ENCODE measurements at places on chromosomes 6 and 20. TPM values are rescaled to one million over a fixed set of nuclear protein-coding genes. Genes with fewer than 3 reads are reported as not detected.

The PRICKLE4 gene
- total RNA-seq, result 0.86 TPM

The HLA-DRB1 gene
- not detected for total RNA-seq

The ENPP1 gene
- total RNA-seq, result 6.0 TPM

The TMEM14C gene
- 120 TPM for total RNA-seq

The KHDC1L gene
- 0.43 TPM for total RNA-seq

The R3HDML gene
- total RNA-seq, result not detected

The LBP gene
- total RNA-seq, result not detected

The MATN4 gene
- total RNA-seq, result not detected

The SLC26A8 gene
- total RNA-seq, result not detected

The THEMIS gene
- under 0.01 TPM for total RNA-seq

The RIMS4 gene
- under 0.01 TPM for total RNA-seq

The MYO6 gene
- total RNA-seq, result 15.1 TPM

The PSORS1C1 gene
- total RNA-seq, result 3.0 TPM

The MDC1 gene
- total RNA-seq, result 4.7 TPM

DNA sequence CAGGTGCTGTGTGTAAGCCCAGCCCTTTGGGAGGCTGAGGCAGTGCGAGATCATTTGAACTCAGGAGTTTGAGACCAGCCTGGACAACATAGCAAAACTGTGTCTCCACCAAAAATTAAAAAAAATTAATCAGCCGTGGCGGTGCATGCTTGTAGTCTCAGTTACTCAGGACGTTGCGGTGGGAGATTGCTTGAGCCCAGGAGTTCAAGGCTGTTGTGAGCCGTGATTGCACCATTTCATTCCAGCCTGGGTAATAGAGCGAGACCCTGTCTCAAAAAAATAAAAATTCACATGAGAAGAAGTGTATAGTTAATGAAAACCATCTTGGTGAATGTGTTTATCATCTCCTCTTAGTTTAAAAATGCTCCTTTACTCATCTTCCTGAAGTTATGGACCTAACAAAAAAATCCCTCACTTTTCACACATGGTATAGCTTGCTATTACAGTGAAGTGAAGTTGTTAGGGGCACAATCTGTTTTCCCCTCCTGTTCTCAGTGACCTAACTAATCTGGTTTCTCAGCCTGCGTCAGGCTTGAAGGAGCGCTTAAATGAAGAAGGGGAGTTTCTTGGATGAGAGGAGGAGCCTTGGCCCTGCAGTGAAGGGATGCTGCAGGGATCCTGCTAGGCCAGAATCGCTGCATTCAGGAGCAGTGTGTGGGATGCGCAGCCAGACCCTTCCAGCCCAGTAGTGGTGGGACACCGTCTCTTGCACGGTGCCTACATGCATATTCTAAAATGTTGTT is 45.3 kb downstream of the JARID2 start:
- no peak for DNase-seq

GRCh38 chr6:137044366-137045221 is at the start of gene IL20RA:
Gene IL20RA, minus strand, starts transcription at chr6:137044965. Its CDS starts 237 bp downstream, at chr6:137044728.
- peak; percentile 4 for DNase-seq

DNA sequence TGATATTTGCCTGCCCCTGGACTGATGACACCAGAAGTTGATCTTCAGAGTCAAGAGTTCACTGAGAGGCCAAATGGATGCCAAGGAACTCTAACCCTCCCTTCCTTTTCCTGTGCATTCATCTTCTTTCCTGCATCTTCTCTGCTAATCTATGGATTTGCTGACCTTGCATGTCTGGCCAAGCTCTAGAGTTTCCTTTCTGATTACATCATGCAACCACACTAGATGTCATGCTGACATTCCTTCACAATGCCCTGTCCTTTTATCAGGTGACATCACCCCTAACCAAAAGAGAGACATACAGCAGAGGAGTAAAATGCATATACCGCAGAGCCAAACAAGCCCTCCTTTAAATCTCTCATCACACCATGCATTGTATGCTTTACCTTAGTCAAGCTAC is 487.6 kb downstream of the TFAP2A start:
- DNase-seq, result no peak

GRCh38 chr20:31485450-31486339 is 10.6 kb downstream of the REM1 start:
- DNase-seq, result peak; percentile 25

DNA sequence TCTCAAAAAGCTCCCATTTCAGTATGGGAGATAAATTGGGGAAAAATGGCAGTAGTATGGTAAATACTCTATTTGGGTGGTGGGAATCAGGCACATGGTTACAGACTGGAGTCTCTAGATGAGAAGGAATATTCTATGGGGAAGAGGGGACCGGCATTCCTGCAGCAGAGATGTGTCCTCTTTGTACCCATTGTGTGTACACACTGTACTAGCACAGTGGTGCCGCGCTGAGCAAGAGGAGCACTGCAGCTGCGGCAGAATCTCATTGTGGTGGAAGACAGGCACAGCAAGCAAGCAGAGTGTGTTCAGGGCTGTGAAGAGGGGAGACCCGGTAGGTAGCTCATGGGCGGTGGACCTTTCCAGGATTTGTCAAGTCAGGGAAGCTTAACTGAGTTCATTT is 13.0 kb downstream of the AFDN start:
- DNase-seq, result no peak

GRCh38 chr6:41878246-41878645 is 16.9 kb downstream of the USP49 start:
- DNase-seq, result peak; percentile 28

DNA sequence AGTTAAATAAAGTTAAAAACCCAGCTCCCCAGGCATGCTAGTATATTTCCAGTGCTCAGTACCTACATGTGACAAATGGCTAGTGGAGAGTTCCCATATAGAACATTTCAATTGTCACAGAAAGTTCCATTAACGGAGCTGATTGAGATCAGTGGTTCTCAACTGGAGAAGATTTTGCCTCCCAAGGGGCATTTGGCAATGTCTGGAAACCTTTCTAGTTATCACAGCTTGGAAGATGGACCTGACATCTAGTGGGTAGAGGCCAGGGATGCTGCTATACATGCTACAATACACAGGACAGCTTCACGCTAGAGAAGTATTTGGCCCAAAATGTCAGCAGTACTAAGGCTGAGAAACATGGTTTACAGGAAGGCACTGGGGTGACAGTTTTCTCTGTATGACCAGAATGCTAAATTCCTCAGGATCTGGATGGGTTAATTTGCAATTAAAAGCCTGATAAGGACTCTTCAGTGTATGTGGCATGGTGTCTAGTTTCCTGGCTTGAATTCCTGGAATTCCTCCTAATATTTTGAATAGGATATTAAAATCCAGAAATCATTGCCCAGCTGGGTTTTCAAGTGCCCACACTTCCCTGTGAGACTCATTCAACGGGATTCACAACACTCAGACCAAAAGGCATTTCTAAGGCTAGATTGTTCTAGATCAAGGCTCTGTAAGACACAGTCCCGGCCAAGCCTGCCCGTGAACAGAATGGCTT is 84.7 kb upstream of the SALL4 start:
- no peak for DNase-seq

GRCh38 chr6:82025271-82025670 is 222.3 kb downstream of the IBTK start:
- peak; percentile 86 for DNase-seq

- DNase-seq, result no peak
Observed at GRCh38 chr20:61099806-61100205, 152.3 kb upstream of the CDH4 start.

DNA sequence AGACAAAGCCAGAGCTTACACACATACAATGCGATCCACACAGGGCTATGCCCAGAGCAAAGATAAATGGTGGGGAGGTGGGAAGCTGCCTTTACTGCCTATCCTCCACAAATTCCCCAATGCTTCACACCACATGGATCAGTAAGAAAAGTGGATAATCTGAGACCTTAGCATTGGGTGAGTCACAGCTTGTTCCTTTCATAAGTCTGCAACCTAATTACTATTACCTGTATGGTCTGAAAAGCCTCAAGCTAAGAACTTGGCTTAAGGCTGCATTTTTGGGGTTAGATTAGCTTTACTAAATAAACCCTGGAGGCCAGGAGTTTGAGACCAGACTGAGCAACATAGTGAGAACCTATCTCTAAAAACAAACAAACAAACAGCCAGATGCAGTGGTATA is 66.0 kb upstream of the BTBD3 start:
- no peak for DNase-seq

DNA sequence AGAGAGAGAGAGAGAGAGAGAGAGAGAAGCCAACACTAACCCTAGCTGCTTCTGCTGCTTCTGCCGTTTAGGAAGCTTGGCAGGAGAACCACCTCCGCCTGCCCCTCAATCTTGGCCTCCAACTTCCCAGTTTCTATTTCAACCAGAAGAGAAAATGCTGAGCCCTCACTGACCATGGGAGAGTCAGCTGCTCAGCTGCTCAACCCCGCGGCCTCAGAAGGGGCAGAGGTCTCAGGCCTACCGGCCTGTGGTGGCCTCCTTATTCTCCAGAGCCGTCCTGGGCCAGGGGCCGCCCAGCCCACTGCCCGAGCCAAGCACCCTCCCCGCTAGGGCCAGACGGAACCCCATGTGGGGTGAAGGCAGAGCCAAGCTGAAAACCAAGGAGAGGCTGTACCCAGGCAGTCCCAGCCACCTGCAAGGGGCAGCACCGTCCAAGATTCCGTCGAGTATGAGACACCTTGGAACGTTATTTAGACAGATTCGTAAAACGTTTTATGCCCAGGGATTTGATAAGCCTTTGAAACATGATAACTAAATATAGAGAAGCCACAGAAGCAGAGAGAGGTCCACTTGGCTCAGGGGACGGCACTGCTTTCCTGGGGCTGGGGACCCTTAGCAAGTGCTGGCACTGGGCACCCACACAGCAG is 116.6 kb downstream of the DLL1 start:
- DNase-seq, result no peak

- DNase-seq, result no peak
Observed at GRCh38 chr6:112087916-112088315, 525 bp downstream of the FAM229B start.

GRCh38 chr6:6659600-6660327 is 71.2 kb downstream of the LY86 start:
- no peak for DNase-seq

- DNase-seq, result no peak
Observed at GRCh38 chr6:168037242-168037641, 39.8 kb downstream of the KIF25 start.

- no peak for DNase-seq
Observed at GRCh38 chr6:113377362-113377942, 479.7 kb upstream of the MARCKS start.

Data from fibroblast of villous mesenchyme (primary cell).